ENCODE measurements at places on chromosomes 5 and 9.

DNA sequence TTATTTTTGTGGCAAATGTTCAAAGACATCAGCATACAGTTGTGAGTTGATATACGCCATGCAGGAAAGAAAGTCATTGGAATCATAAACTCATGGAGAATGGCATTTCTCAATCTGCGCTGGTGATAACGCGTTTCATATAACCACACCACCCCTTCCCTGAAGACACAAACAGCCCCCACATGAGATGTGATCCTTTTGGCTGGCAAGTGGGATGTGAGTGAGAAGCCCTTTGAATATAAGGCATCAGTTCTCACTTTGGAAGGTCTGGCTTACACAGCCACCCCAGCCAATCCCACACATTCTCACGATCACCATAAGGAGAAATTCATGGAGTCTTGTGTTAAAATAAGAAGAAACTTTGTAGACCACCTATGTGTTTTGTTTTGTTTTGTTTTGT is 725.0 kb downstream of the PRELID2 start:
- no peak for DNase-seq

DNA sequence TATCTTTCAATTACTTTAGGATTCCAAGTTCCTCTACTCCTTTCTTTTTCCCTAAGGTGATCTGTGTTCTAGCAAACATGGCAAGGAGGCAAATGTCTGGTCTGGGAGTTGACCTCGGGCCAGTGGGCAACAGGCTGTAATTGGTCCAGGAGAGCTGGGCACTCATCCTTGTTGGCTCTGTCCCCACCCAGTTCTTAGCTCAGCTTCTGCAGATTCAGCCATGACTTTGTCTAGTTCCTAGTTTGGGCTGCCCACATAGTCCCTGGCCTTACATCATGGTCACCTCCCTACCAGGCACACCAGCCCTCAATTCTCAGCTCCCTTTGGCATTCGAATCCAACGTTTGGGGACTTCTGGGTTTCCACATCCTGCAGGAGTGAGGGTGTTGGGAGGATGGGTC is 92.1 kb upstream of the DAP start:
- DNase-seq: no peak

DNA sequence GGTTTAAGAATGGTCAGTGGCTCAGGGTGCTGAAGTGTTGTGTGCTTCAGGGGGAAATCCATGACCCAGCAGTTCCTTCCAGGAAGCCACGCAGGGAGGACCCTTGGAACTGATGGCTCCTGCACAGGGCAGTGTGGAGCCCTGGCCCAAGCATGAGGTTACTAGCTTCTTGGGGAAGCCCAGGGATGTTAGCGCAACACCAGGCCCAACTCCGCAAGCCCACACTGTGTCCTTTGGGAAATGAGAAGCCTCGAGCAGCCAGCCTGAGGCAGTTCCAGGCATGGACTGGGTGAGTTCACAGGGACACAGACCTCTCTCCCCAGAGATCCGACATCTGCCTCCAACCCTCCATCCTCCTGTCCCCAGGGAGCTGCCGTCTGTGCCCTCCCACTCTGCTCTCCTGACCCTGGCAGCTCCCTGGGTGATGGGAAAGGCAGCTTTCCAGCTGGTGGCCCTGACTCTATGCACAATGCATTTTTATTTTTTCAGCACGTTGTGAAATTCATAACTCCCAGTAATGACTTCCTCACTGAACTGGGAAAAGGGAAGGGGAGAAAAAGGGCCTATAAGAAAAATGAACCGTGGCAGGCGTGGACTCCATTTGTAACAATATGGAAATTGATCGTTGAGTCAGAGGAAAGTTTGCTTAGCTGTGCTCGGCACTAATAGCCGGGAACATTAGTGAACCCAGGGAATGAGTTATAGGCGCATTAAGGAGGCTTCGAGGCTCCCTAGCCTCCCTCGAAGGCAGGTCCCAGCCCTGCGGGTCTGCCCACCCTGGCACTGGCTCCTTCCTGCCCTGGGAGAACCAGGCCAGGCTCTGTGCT is 34.1 kb downstream of the LMX1B start:
- no peak for DNase-seq

DNA sequence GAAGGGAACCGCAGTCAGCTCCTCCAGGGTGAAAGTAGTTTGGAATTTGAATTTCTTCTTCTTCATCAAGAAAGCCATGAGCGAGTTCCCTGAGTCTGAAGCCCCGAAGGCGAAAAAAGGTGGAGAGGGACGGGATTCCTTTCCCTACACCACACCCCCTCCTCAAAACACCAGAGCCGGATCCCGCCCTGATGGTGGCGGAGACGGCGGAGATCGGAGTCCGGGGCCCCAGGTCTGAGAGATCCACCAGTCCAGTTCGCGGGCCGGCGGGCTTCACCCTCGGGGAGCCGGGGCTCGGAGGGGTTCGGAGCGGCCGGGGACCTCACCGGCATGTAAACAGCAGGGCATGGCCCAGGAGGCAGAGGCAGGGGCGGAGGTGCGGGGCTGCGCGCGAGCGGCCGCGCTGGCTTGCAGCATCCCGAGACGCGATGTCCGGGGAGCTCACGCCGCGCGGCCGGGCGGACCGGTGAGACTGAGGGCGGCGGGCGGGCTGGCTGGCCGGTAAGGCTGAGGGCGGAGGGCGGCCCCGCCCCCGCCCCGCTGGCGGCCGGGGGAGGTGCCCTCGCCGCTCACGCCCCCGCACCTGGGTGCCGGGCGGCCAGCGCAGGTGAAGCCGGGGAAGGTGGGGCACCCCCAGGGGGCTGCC is 606 bp downstream of the EEIG1 start:
- DNase-seq: peak; percentile 82

DNA sequence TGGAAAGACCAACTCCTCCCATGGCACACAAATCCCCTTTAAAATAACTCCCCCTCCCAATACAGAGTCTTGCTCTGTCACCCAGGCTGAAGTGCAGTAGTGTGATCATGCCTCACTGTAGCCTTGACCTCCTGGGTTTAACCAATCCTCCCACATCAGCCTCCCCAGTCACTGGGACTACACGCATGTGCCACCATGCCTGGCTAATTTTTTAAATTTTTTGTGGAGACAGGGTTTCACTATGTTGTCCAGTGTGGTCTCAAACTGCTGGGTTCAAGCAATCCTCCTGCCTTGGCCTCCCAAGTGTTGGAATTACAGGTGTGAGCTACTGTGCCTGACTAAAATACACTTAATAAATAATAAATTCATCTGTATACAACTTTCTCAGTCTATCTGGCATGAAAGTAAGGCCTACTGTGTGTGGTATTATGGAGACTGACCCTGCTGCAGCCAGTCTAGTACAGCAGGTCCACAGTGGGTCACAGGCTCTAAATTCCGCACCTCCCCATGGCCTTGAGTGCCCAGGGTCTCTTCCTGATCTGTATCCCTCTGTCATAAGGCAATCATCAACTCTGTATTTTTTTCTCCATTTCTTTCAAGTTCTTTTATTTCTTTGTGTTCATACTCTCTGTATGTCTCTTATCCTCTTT is 169.4 kb downstream of the MAPKAP1 start:
- DNase-seq: no peak

DNA sequence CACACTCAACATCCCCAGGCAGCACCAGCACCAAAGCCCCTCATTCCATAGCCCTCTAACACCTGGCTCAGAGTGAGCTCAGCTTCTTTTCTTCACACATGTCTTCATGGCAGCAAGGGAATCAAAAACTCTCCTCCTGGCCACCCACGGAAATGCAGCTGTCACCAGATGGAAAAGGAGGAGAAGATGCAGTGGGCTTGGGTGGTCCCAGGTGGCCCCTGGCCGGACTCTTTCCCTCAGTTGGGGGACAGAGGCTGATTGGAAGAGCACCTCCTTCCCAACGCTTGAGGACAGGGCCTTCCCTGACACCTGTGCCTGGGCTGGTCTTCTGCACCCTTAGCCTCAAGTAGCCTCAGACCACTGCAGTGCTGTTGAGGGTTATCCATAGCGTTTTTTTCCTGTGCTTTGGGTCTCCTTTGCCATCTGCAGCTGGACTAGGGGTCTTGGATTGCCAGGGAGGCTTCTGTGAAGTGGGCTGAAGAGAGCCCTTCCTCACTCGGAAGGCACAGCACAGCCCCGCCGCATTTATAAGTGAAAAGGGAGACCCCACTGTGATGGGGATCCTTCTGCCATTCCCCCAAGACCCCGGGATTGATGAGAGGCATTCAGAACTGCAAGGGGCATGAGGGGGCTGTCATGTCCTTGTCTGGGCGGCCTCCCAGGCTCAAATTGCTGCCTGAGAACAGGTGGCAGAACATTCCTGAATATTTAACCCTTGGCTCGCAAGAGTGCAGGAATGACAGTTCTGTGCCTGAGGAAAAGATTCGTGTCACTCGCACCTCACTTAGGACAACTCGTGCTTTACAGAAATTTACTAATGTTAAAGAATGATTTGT is 200.0 kb downstream of the AUH start:
- no peak for DNase-seq

DNA sequence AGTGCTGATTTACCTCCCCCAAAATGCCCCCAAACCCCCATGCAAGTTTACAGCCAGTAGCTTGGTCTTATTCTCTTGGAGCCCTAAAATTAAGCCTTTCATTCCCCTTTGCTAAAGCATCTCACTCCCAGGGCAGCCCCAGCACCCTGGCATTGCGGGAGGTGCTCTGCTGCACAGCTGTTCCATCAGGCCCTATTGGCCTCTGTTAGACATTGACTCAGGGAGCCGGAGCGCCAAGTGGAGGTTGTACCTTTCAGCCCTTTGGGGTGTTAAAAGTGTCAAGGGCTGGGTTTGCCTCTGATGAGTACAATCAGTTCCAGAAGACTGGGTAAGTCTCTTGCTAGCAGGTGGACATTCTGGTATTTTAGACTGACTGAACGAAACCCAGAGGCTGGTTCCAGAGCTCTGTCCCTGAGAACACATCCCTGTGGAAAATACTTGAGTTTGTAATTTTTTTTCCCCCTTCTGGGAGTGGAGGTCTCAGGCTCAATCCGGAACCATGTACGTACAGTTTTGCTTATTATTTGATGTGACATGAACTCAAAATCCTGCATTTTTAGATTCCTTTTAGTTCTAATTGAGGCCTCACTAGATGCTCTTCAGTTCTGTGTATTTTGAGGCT is 102.4 kb downstream of the UBE2R2 start:
- DNase-seq: no peak

GRCh38 chr5:125485771-125486170 is 739.3 kb upstream of the ZNF608 start:
- no peak for DNase-seq

DNA sequence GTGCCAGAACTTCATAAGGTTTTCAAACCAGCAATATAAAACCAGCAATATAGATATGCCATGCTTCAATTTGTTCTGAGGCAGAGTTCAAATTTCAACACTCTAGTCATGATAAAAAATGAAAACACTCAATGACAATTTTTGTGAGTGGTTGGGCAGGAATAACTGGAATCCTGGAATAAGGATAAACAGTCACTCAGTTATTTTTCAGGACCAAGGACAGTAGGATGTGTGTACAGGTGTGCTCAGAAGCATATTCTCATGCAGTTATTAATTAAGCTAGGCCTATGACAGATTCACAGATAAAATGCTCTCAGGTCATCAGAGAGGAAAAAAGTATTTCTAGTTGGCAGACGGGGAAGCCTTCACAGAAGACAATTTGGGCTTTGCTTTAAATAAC is 117.3 kb upstream of the PPP2R2B start:
- peak; percentile 56 for DNase-seq
